Mammary microvascular endothelial cell (primary cell): ENCODE measurements at places on chromosomes 6 and 20. TPM values are rescaled to one million over a fixed set of nuclear protein-coding genes. Genes with fewer than 3 reads are reported as not detected.

The SIRPB2 gene
- 0.07 TPM in 1 of 2 replicates, not detected in the other for total RNA-seq

The ZNF165 gene
- 0.20 and 0.49 TPM in 2 replicates for total RNA-seq

The RNF39 gene
- total RNA-seq = not detected in 2 replicates

The SNHG17 gene
- total RNA-seq = 6.3 and 11.6 TPM in 2 replicates

The ISM1 gene
- total RNA-seq = 3.6 and 4.3 TPM in 2 replicates

The LSM2 gene
- total RNA-seq = 117 and 140 TPM in 2 replicates

The KCNQ5 gene
- not detected in 2 replicates for total RNA-seq

The ALDH8A1 gene
- total RNA-seq = 0.40 TPM in 1 of 2 replicates, not detected in the other

The DACT2 gene
- total RNA-seq = not detected in 2 replicates

The BMP5 gene
- not detected in 2 replicates for total RNA-seq

The PSORS1C2 gene
- not detected in 2 replicates for total RNA-seq

The MRAP2 gene
- total RNA-seq = 0.07 and 0.39 TPM in 2 replicates
